ENCODE measurements at places on chromosomes 16 and 17.
A peak's percentile ranks its signal among the peaks of the same experiment; 100 is the strongest.

- DNase-seq, result no peak
These were observed 410.7 kb downstream of the TMEM114 start for GRCh38 chr16:8179615-8180014.

DNA sequence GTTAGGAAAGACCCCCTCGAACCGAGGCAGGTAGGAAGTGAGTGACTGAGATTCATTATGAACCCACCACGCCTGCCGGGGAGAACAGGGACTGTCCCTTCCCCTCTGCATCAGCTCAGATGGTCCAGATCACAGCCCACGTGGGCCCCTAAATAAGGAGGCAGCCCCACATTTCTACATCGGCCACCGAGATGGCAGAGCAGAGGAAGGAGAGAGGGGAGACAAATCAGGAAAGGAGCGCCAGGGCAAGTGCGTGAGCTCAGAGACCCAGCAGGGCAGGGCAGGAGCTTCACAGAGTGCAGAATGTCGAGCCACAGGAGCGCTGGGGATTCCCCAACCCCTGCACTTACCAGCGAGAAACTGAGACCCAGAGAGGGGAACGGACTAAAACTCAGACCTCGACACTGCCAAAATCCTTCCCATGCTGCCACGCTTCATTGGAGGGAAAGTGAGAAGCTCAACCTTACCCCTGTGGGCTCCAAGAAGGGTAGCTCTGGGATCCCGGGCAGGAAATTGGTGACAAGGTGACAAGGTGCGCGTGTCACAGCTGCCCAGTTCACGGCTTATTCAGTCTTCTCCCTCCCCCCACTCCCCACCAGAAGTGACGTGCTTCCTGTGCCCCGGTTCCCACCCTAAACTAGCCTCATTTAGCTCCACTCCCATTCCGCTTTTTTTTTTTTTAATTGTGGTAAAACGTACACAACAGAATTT lies at the start of gene ICAM2:
ICAM2 (minus strand) TSS at position 578 of the 711 bp plus-strand sequence. CDS start 13,942 bp downstream, outside the sequence.
- peak; percentile 40 for DNase-seq

DNA sequence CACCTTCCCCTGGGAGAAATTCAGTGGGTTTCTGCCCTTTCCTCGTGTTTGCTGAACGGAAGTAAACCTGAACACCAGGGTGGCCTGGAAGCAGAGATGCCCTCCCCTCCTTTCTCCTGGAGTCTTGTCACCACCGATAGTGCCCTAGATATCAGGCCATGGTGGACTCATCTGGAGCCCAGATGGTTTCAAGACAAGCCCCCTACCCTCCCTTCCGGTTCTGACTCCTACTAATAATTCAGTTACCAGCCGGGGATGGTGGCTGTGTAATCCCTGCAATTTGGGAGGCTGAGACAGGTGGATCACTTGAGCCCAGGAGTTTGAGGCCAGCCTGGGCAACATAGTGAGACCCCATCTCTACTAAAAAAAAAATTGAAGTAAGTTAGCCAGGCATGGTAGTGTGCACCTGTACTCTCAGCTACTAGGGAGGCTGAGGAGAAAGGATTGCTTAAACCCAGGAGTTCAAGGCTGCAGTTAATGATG lies 2.4 kb downstream of the ZNF469 start:
- DNase-seq, result no peak

GRCh38 chr17:76265624-76266243 lies 586 bp downstream of the UBALD2 start:
- peak; percentile 63 for DNase-seq

- DNase-seq, result no peak
These were observed 95.2 kb upstream of the CIBAR2 start for GRCh38 chr16:85207357-85207921.

- no peak for DNase-seq
These were observed 5.4 kb downstream of the RNF222 start for GRCh38 chr17:8392274-8392673.

- no peak for DNase-seq
These were observed 510.0 kb downstream of the XYLT1 start for GRCh38 chr16:16960785-16961184.

GRCh38 chr17:67469208-67469980 lies 92.3 kb downstream of the PITPNC1 start:
- peak; percentile 36 for DNase-seq

DNA sequence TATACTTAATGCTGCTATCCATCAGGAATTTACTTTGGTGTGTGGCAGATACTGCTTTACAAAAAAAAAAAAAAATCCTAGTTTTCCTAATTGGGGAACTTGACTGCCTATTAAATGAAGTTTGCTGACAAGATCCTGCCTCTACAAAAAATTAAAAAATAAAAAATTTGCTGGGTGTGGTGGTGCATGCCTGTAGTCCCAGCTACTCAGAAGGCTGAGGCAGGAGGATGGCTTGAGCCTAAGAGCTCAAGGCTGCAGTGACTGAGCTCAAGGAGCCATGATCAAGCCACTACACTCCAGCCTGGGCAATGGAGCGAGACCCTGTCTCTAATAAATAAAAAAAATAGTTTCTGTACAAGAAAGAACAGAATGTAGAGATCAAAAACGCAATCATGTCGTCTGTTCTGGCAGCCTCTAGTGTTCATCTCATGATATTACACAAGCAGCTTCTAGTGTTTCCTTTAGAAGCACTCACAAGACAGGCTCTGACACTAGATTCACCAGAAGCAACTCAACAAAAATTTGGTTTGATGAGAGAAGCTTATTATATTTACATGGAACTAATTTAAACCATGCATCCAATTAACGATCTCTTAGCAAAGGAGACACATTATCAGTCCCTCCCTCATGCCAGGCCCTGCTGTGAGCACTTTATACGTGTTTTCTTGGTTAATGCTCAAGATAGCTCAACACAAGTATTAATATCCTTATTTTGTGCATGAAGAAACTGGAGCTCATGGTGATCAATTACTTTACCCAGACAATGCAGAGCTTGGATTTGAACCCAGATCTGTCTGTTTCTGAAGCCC lies 6.8 kb upstream of the KRTAP17-1 start:
- DNase-seq, result peak; percentile 41

- no peak for DNase-seq
These were observed 23.4 kb downstream of the LMF1 start for GRCh38 chr16:947255-947921.

DNA sequence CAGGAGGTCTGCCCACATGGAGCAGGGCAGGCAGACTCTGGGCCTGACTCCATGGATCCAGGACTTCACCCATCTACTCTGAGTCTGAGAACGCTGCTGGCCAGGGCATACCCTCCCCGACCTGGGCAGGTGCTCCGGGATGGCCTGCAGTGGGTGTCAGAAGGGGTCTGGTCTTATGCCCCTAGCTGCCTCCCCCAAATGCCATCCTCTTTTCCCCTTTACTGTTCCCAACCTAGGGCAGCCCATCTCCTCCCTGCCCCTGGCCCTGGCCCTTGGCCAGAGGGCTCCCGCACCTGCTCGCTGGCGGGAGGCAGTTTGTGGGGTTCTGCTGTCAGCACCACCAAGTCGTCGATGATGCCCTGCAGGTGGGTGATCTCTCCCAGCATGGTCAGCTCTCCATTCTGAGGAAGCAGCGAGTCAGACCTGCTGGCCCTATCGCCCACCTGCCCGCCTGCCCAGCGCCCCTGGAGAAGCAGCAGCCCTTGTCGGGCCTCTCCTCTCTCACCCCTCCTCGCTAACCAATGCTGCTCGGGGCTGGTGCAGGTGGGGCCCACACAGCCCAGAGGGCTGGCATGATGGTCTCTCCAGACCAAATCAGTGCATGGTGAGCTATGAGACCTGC lies 8.2 kb downstream of the MTSS2 start:
- DNase-seq, result no peak

DNA sequence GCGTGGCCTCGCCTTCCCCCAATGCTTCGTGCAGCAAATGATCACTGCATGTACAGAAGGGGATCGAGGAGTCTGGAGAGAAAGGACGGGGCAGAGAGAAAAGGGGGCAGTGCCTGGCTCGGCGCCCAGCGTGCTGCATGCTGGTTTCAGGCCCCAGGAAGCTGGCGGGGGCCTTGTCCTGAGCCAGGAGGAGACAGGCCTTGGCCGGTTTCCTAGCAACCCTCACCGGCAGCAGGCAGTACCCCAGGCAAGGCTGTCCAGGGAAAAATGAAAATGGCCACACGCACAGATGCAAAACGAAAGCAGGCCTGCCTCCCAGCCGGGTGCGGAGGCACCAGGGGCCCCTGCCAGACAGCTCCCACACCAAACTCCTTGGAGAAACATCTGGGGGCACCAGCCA lies 126.3 kb downstream of the ZFHX3 start:
- DNase-seq, result no peak

- peak; percentile 19 for DNase-seq
These were observed 2.9 kb downstream of the CMC2 start for GRCh38 chr16:81003610-81004460.

GRCh38 chr16:23700509-23700908 lies 12.5 kb downstream of the ERN2 start:
- DNase-seq, result no peak

- peak; percentile 10 for DNase-seq
These were observed 11.9 kb downstream of the CES3 start for GRCh38 chr16:66972983-66973382.

GRCh38 chr16:49717689-49718088 lies 138.2 kb downstream of the ZNF423 start:
- no peak for DNase-seq

GRCh38 chr17:68238164-68238870 lies 9.5 kb upstream of the AMZ2 start:
- DNase-seq, result peak; percentile 61

GRCh38 chr17:27449541-27449940 lies 6.7 kb upstream of the KSR1 start:
- no peak for DNase-seq

DNA sequence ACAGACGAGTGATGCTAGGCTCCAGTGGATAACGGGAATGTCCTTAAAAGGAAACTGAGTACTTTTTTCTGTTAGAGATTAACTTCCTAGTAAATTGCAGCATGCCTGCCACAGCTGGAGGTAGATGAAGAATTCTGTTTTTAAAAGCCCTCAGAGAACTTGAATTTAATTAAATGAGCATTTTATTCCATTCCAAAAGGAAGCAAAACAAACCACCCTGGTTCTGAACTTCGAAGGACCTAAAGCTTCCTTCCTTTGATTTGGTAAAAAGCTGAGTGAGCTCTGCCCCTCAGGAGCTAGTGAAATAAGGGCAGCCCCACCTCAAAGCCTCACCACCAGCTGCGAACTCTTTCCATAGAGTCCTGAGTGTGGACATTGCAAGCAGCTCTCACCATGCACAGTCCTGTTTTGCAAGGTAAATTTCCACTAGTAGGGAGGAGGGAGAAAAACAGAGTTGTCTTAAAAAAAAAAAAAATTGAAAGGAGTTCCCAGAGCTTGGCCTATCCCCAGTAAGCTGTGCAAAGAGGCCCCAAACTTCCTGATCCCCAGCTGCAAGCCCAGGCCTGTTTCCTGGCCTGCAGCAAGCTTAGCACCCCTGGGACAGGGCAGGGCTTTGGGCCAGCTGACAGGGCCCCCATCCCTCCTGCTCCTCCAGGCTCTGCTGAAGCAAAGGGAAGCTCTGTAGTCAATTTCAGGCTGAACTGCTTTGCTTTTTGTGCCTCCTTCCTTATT lies 11.2 kb downstream of the CHD9NB start:
- no peak for DNase-seq

DNA sequence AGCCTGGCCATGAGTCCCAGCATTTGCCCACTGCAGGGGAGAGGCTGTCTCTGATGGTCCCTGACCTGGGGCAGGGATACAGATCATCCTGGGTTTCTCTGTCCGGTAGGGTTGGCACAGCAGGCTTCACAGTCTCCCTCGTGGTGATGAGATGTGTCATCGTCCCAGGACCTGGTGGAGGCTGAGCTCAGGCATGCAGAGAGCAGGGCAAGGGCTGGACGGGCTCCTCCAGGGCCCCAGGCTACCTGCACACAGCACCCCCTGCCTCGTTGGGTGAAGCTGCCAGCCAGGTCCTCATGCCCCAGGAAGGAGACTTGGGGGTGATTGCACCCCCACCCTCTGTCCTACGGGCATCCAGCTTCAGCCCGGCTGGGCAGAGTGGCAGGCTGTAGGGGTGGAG lies 155.8 kb upstream of the GSE1 start:
- no peak for DNase-seq

GRCh38 chr17:61537264-61537771 lies 53.7 kb downstream of the NACA2 start:
- DNase-seq, result no peak

DNA sequence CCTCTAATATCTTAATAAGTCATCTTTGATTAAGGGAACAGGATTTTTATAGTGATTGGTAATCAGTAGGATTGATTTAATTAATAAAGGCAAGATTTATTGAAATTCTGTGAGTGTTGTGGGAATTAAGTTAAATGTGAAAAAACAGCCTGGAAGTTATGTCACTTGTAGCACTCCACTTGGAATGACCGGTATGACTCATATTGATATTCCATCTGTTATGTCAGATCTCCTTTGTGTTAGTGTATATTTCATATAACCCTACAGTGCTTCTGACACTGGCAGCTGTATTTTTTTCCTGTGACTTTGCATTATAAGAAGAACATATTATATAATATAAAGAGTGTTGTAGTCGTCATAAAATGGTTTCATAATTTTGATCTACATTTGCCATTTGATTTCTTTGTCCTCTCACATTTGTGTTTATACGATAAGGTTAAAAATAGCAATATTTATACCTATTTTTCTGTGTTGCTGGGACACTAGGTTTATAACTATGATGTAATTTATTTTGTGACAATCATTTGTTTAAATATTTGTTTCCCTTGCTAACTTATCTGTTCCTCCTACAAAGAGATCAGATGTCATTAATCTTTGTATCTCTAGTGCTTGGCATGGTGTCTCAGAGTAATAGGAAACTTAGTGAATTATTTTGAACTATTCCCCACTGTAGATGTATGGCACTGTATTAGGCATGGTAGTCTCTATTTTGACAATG lies 249.0 kb downstream of the BCAS3 start:
- peak; percentile 11 for DNase-seq

DNA sequence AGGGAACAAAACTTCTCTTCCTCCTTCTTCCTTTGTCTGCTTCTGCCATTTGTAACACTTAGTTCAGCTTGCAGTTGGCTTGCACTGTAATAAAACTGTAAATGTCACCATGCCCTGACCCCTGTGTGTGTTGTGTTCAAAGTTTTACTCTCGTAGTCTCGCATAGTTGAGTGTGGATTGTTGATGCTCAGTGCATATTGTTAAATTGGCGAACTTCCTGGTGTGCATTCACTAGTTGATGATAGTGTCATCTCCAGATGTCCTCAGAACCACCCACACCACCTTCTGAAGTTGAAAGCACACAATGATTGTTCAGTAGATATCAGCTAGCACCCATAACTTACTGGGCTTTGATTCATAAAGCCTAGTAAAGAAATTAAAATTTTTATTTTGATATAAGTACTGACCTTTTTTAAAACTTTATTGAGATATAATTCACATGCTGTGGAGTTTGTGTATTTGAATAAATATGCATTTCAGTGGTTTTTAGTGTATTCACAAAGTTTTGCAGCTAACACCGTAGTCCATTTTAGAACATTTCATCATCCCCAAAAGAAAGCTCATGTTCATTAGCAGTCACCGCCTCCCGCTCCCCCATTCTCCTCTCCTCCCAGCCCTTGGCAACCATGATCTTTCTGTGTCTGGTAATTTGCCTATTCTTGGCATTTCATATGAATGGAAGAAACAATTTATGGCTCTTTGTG lies 25.0 kb downstream of the USP10 start:
- DNase-seq, result peak; percentile 58

DNA sequence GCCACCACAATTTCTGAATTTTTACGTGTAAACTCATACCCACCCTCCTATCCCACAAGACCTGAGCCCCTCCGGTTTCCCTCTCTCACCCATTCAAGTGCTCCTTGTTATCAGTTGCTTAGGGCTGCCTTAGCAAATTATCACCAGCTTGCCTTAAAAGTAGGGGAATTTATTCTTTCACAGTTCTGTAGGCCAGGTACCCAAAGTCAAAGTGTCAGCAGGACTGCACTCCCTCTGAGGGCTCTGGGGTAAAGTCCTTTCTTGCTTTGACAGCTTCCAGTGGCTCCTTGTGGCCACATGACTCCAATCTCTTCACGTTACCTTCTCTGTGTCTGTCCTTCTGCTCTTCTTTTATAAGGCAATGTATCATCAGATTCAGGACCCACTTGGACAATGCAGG lies 7.9 kb upstream of the TMEM220 start:
- DNase-seq, result no peak
